ENCODE measurements at places on chromosomes 16 and 17.

DNA sequence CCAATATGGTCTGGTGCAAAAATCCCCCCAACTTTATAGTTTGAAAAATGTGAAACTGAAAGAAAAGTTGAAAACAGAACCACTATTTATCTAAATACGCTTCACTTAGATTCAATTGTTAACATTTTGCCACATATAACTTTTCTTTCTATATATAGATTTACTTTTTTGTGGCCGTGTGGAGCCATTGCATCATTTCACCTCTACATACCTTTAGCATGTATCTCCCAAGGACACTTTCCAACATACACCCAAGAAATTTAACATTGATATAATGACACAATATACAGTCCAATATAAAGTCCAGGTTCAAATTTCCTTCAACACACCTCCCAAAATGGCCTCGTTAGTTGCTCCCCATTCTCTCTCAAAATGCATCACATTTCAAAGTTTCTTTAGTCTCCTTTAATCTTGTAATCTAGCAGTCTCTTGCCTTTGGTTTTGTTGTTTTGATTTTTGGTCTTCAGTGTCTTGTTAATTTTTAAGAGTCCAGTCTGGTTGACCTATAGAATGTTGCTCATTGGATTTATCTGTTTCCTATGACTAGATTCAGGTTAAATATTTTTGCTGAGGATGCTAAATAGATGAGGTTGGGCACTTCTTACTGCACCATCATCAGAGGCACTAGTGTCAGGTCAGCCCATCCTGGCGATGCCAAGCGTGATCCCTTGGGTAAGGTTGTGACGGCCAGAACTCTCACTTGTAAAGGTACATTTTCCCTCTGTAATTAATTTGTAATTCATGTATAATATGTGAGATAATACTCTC, 64.3 kb upstream of the BCAR1 start:
- no peak for DNase-seq

- no peak for DNase-seq
These were observed 49.6 kb downstream of the CYLD start for GRCh38 chr16:50791522-50791921.

- DNase-seq: no peak
These were observed 582.0 kb downstream of the CDH11 start for GRCh38 chr16:64539811-64540371.

DNA sequence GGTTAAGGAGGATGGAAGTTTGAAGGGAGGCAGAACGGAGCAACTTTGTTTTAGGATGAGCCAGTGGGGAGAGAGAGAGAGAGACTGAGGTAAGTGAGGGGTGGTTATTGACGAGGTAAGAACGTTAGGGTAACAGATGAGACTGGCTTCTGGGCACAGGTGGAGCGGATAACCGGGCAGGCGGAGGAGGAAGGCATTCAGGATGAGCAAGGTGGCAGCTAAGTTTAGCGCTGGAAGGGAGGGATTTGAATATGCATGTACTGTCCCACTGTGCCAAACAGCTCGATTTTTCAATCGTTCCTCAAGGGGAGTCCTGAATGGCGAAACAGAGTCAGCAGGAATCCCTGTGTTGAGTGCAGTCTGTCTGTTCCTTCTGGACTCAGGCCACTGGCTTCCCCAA, 35.8 kb downstream of the CACNG3 start:
- no peak for DNase-seq

DNA sequence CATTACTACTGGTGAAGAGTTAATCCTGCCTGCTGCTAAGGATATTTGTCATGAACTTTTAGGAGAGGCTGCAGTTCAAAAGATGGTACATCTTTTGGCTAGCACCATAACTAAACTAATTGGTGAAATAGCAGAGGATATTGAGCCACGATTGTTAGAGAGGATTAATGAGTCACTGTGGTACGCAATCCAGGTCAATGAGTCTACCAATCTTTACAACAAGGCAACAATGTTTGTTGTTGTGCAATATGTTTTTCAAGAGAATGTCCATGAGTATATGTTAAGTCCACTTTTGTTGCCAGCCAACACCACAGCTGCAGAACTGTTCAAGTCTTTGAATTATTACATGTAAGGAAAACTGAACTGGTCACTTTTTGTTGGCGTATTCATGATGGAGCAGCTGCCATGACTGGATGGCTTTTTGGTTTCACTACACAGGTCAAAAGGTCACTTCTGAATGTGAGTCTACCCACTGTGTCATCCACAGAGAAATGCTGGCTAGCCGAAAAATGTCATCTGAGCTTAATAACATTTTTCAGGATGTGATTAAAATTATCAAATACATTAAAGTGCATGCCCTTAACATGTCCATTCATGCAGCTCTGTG, 402.6 kb upstream of the KIF2B start:
- DNase-seq: no peak

DNA sequence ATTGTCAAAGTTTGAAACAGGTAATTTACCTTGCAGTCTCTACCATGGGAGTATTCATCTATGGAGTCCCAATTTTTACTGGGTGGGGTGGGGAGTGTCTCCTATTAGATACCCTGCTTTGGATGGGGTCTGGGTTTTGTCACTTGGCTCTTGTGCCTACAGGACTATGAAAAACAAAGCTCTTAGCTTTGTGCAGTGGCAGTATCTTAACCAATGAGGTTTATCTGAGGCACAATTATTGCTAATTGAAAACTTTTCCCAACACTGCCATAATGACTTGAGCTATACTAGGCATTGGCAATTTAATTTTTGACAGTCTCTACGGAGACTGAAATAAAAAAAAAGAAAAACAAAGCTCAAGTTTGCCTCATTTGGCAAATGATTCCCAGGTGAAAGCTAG, 3.8 kb upstream of the ZFP90 start:
- no peak for DNase-seq

- DNase-seq: no peak
These were observed 548.5 kb upstream of the SOX9 start for GRCh38 chr17:71572343-71572742.

- no peak for DNase-seq
These were observed 190.2 kb upstream of the MPHOSPH6 start for GRCh38 chr16:82360024-82360783.

DNA sequence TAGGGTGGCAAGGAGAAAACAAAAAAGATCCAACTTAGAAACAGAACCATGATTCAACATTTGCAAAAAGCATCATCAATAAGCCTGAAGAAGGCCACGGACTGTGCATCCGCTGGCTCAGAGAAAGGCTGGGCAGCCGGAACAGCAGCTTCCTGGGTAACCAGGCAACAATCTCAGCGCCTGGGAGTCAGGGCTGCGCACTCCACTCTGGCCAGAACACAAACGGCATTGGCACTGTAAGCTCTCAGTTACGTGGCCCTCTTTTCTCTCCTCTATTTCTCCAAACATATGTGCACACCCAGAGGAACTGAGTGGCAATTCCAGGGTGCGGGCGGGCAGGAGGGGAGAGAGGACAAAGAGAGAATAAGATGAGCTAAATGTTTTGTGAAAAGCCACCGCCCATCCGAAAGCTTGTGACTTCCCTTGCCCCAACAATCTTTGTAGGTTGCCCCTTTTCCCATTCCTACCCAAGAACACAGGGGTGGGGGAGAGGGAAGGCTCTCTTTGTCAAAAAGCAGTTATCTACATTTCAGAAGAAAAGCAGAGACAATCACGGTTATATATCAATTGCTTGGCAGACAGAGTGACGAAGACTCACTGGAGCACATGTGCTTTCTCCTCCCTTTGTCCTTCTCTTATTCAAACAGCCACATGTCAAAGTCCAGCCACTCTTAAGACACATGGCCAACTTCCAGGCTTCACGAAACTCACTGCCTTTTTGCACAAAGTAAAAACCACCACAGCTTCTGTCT, 6.6 kb upstream of the GHDC start:
- DNase-seq: no peak

DNA sequence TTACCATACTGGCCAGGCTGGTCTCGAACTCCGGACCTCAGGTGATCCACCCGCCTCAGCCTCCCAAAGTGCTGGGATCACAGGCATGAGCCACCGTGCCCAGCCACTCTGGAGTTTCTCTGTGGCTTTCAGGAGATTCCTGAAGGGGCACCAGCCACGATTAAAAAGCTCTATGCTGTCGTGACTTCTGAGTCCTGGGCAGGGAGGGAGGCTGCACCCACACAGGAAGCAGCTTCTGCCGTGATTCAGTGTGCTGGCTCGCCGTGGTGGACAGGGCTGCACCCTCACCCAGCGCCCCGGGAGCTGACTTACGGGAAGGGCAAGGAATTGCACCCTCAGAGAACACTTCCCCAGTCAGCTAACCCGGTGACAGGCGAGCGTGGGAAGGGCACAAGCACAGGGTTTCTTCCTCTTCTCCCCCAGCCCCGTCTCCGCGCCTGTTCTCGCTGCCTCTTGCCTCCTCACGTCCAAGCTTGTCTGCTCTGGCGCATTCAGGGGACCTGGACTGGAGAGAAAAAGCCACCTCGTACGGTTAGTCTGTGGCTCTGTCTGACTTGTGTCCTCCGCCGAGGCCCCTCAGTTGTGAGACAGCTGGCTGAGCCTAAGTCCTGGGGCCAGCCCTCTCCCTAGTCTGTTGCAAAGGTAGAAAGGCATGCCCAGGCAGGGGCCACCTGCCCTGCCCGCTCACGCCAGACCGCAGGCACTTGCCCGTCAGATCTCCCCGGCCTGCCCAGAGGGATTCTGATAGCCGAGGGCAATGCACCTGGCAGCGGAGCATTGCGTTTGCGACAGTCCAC, 145.0 kb downstream of the SEC14L1 start:
- peak; percentile 6 for DNase-seq

DNA sequence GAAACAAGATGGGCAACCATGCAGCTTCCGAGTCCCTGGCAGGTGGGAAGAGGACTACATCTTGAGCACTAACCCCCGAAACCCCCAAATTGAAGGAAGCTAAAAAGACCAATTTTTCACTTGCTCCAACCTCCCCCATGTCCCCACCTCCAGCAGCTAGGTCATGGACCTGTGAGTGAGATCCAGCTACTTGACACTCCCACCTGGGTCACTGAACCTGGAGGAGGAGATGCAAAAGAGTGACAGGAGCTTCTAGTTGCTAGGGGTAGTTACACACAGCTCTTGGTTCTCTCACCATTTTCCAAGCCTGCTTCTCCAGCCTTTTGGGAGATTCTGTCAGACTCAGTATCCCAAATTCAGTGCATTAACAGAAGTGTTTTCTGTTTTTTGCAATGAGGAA, 11.2 kb downstream of the PDZD9 start:
- no peak for DNase-seq

DNA sequence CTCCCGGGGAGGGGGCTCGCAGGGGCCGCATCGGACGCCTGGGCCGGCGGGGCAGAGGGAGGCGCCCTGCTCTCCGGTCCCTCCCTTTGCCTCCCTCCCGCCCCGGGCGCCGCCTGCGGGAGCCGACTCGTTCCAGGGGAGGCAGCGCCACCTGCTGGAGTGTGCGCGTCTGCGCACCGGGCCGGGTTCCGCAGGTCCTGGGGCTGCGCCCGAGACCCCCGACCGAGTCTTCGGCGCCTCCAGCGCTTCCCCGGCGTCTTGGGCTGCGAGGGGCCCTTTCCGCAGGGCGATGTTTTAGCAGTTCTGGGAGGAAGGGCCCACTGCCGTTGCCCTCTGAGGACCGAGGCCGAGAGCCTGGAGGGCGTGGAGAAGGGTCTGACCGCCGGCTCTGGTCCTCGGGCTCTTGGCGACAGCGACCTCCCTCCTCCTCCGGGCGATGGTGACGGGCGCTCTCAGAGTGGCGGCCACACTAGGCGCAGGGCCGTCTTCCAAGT, 106.3 kb downstream of the SEC14L1 start:
- peak; percentile 11 for DNase-seq

- DNase-seq: no peak
These were observed 8.3 kb upstream of the CRISPLD2 start for GRCh38 chr16:84811529-84811928.

DNA sequence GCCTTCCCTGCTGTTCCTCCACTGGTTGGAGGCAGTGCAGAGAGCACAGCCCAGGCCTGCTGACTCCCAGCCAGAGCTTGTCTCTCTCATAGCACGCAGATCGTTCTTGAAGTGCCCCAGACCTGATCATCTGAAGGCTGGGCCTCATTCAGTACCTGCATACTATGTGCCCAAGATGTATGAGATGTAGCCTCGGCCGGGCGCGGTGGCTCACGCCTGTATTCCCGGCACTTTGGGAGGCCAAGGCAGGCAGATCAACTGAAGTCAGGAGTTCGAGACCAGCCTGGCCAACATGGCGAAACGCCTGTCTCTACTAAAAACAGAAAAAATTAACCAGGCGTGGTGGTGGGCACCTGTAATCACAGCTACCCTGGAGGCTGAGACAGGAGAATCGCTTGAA, 31.0 kb downstream of the WNT3 start:
- DNase-seq: no peak

- no peak for DNase-seq
These were observed 610 bp downstream of the C16orf74 start for GRCh38 chr16:85750146-85750826.

DNA sequence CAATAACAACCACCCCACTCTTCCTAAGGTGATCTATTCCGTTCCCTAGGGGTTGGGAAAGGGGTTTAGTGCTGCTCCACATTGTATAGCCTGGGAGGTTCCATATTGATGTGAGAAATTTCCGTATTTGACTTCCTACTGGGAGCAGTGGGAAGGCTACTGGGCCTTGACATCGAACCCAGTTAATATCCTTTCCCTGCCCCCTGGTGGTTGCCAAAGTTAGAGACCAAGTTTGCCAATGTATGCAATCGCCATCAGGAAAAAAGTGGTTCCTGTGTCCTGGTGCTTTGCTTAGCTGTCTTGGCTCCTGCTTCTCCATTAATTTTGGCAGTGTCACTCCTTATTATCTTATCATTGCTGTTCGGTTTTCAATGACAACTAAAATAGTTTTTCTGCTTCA, 914.9 kb downstream of the KCNJ2 start:
- DNase-seq: no peak

DNA sequence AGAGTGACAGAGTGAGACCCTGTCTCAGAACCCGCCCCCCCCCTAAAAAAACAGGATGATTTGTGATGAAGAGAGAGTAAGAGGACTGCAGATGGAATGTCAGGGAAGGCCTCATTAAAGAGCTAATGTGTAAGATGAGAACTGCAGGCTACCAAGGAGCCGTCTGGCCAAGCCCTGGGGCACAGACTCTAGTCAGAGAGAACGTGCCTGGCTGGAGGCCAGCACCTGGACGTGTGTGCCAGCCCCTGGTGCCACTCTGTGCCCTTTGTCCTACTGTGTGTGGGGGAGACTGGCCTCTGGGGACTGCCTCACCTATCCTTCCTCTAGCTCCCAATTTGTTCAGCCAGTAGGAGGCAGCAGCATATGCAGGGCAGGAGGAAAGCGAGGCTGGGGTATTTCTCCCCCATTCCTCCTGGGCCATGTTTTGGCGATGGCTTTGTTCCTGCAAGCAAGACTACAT, 37.1 kb downstream of the KNOP1 start:
- DNase-seq: no peak

Measured in SIG-M5 (cell line).